ENCODE measurements at places on chromosomes 7 and 10. TPM values are rescaled to one million over a fixed set of nuclear protein-coding genes. Genes with fewer than 3 reads are reported as not detected.
A peak's percentile ranks its signal among the peaks of the same experiment; 100 is the strongest.

- peak; percentile 85 for DNase-seq
These were observed 12.3 kb downstream of the KLF14 start for GRCh38 chr7:130721486-130722277.

RAB19 gene
- not detected for total RNA-seq

DNA sequence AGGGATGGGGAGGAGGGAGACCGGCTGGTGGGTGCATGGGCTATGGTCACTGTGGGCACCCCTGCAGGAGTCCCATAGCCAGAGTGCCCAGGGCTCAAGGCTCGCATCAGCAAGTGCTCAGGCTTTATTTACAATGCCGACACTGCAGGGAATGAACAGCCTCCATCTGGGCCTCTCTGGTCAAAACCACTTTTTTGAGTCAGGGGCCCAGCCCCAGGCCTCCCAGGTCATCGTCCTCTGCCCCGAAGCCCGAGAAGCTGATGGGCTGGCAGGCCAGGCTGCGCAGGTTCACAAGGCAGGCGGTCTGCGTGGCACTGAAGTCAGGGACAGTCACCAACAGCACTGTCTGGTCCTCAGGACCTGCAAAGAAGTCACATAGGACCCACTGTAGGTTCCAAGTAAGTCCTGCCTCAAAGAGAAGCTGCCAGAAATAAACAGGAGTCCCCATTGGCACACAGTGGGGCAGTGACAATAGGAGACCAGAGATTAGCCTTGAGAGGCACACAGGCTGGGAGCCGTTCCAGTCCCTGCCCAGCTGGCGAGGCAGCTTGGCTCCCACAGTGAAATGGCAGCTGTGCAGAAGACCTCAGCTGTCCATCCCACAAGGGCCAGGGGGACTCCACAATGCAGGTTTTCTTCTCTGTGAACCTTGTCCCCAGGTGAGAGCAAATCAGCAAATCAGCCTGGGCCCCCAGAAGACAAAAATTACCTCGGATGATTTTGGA lies 8.6 kb downstream of the POLD2 start:
- no peak for DNase-seq

DNA sequence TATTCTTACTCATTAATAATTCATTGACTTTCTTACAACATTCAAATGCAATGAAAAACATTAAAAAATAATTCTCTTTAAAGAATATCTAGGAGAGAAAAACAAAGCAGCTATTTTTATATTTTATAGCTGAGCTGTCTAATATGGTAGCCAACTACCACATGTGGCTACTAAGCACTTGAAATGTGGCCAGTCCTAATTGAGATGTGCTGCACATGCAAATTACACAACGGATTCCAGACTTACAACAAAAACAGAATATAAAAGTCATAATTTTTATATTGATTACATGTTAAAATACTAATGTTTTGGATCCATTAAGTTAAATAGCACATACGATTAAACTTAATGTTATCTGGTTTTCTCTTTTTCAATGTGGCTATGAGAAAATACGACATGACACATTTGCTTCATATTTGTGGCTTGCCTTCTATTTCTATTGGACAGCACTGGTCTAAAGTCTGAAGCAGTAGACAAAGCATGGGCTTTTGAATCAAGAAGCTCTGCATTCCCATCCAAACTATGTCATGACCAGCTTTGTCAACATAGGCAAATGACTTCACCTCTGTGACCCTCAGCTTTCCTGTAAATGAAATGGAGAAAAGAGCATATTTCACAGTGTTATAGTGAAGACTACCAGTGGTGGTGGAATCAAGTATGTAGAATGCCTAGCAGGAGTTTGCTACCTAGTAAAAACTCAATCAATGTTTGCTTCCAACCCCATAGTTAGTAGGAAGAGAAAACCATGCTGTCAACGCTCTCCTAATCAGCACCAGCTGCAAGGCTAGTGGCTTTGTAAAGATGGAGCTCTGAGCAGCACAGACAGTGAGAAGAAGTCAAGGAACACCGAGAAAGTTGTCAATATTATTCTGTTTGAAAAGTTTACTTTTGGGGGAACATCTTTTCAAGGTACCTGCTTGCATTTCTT lies 37.1 kb upstream of the GDF10 start:
- no peak for DNase-seq

- DNase-seq = peak; percentile 96
These were observed 18.9 kb upstream of the NRBF2 start for GRCh38 chr10:63114031-63114814.

DNA sequence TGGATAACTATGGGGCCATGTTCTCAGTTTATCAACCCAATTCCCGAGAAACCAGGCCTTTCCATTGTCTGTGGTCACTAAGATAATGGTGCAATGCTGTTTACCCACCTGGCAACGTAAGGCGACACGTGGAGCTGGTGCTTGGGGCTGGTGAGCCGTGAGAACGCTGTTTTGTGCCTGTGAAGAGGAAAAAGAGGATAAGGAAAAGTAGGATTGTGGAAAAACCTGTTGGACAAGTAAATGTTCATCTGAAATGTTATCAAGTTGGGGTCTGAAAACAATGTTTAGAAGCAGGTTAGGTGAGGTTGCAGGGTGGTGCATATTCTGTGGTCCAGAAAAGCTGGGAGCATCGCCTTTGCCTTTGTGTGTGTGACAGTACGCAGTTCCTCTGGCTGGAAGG lies 88.5 kb downstream of the PPP1R17 start:
- no peak for DNase-seq

GRCh38 chr10:119981826-119982225 lies 89.3 kb downstream of the SEC23IP start:
- DNase-seq = no peak

LBX1 gene
- total RNA-seq = not detected

GRCh38 chr10:49106451-49106850 lies 8.9 kb downstream of the VSTM4 start:
- no peak for DNase-seq

DLX5 gene
- not detected for total RNA-seq

DNA sequence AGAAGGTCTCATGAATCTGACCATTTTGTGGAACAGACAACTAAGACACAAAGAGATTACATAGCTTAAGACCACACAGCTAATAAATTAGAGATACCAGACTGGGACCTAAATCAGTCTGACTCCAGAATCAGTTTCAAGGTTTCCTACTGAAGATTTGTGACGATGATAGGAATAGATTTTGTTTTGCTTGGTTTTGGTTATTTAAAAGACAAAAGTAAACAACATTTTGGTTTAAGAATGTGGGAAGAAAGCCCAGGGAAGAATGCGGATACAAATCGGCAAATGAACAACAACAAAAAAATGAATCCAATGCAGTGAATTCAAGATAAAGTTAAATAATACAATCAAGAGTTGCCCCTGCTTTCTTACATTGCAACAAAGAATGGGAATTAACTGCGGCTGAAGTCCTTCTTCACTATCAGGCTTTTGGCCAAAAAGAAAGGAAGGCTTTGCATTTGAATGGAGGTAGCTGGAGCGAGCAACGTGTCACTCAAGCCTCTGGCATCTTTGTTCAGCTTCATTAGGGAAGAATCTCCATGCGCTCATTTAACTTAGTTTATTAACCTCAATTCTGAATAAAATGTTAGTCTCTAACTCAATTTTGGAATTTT lies 210.8 kb downstream of the ADAM12 start:
- peak; percentile 62 for DNase-seq

DNA sequence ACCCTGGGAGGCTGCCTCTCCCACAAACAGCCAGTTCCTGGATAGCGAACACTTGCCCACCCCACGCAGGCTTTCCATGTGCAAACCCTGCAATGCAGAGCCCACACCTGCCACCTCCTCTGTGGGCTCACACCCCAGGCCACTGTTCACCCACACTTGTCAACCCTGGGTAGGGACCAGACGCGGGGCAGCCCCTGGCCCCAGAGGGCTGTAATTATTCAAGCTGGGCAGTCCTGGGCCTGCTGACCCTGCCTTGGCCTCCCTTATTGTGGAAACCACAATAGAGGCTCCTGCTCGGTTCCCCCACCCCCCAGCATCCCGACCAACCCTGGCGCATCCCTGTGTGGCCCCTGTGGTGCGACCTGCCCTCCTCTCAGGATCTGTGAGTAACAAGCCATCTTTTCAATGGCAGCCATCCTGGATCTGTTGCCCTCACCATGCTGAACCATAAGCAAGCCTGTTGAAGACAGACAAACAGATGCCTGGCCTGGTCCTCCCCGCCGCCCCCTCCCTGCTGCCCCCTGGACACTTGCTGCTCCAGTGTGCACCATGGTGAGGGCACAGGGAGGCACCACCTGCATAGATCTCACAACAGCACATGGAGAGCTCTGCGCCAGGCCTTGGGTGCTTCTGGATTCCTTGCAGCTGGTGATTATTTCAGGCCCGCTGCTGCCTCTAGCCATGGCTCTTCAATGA lies 15.8 kb upstream of the UBE3C start:
- DNase-seq = no peak

ACSM6 gene
- total RNA-seq = not detected
